Uterus (tissue), 4 donors: ENCODE measurements at places on chromosomes 2 and 18. TPM values are rescaled to one million over a fixed set of nuclear protein-coding genes. Genes with fewer than 3 reads are reported as not detected.

GRCh38 chr18:79542876-79543750 is 136.5 kb upstream of the CTDP1 start:
- no peak for DNase-seq

DNA sequence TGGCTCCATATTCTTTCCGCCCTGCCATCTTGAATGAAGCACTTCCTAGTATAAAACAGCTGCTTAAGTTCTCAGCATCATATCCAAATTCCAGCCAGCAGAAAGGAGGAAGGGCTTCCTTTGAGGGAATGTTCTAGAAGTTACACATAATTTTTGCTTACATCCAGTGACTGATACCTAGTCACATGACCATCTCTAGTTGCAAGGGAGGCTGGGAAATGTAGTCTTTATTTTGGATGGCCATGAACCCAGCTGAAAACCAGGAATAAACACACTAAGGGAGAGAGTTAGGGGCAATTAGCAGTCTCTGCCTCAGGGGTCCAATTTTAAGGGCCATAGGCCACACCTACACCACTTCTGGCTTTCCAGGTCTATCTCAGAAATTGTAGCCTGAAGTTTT is 57.8 kb upstream of the LMAN1 start:
- no peak for DNase-seq

GRCh38 chr2:128279786-128280157 is 38.9 kb downstream of the HS6ST1 start:
- DNase-seq = peak; percentile 14

DNA sequence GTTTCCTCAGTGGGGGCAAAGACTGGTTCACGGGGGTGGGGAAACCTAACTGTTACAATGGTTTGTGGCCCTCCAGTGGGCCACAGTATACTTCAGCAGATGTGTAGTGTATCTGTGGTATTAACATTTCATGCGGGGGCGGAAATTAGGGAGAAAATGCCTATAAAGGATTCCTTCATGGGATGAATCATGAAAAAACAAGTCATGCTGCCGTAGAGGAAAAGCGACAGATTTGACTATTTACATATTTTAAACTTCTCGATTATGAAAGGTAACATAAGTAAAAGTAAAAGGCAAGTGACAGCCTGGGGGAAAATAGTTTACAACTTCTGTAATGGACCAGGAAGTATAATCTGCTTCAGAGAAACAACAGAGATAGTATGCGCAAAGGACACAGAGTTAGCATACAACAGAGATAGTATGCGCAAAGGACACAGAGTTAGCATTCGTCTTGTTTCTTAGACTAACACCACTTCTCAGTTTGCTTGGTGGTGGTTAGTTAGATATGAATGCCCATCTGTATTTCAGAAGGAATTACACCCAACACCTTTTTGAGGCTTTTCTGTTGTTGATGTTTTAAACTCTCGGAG is 41.1 kb downstream of the MRPS9 start:
- DNase-seq = no peak

- DNase-seq = no peak
These were observed 25.5 kb upstream of the CIB4 start for GRCh38 chr2:26666671-26667070.

PLEKHH2 gene
- total RNA-seq = 94.8 TPM

DNA sequence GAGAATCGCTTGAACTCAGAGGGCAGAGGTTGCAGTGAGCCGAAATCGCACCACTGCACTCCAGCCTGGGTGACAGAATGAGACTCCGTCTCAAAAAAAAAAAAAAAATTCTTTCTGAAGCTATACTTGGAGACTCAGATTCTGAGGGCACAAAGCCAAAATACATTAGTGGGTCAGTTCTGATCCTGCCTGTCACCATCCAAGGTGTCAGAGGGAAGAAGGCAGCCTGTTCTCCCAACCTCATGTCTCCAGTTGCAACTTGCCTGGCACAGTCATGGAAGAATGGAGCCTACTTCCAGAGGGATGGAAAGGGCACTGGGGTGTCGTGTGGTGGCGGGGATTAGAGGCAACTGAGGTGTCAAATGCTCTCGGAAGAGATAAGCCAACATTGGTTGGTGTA is 104.8 kb upstream of the GATA6 start:
- DNase-seq = no peak

DNA sequence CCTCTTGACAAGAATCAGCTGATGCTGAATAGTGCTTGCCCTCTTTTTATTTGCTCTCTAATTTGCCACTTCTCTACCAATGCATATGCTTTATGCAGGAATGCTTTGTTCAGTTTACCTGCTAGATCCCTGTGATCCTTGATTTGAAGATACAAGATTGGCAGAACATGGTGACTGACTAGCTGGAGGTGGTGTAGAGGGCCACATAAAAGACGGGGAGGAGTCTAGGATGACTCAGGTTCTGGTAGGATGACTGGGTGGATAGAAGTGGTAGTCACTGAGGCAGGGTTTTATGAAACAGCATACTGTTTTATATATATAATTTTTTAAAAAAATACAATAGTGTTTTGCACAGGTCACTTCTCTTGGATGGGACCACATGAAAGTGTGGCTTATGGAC is 6.3 kb upstream of the ADGRF3 start:
- no peak for DNase-seq

AQP12A gene
- not detected for total RNA-seq

- no peak for DNase-seq
These were observed 135.8 kb downstream of the LDLRAD4 start for GRCh38 chr18:13354402-13354801.

SERPINB12 gene
- not detected for total RNA-seq

CACNB4 gene
- total RNA-seq = 2.1 TPM

DNA sequence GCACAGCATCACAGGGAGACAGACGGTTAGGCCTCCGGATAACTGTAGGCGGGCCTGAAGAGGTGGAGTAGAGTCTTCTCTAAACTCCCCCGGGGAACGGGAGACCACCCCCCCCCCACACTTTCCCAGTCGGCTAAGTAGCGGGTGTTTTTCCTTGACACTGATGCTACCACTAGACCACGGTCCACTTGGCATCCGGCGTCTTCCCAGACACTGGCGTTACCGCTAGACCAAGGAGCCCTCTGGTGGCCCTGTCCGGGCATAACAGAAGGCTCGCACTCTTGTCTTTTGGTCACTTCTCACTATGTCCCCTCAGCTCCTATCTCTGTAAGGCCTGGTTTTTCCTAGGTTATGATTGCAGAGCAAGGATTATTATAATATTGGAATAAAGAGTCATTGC is 25.7 kb upstream of the NCL start:
- no peak for DNase-seq

DNA sequence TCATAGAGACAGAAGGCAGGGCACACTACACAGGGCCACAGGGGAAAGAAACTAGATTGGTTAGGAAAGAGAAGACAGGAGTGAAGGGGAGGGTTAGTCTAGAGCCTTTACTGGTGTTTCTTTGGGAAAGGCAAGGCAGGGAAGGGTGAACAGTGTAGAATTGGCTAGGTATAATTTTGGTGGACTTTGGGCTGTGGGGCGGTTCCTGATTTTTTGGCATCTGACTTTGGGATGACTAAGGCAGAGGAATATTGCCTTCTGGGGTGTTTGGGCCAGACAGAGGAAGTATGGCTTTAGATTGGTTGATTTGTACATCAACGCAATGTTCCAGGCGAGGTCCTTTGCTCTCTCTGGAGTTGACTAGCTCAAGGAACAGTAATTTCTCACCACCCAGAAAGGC is 534.8 kb downstream of the DCC start:
- DNase-seq = no peak

VSNL1 gene
- total RNA-seq = 0.61 TPM

- DNase-seq = no peak
These were observed 120.9 kb downstream of the TWIST2 start for GRCh38 chr2:238968616-238969384.

GRCh38 chr2:15780912-15781574 is 159.3 kb upstream of the MYCN start:
- no peak for DNase-seq

IL36B gene
- total RNA-seq = not detected

GRCh38 chr2:106336737-106337136 is 131.5 kb downstream of the RGPD3 start:
- no peak for DNase-seq

GRCh38 chr2:101879466-101879865 is 112.3 kb upstream of the IL1R2 start:
- no peak for DNase-seq

GRCh38 chr2:112949456-112949855 is 28.4 kb upstream of the IL36G start:
- DNase-seq = no peak

MGAT4A gene
- 107 TPM for total RNA-seq

DNA sequence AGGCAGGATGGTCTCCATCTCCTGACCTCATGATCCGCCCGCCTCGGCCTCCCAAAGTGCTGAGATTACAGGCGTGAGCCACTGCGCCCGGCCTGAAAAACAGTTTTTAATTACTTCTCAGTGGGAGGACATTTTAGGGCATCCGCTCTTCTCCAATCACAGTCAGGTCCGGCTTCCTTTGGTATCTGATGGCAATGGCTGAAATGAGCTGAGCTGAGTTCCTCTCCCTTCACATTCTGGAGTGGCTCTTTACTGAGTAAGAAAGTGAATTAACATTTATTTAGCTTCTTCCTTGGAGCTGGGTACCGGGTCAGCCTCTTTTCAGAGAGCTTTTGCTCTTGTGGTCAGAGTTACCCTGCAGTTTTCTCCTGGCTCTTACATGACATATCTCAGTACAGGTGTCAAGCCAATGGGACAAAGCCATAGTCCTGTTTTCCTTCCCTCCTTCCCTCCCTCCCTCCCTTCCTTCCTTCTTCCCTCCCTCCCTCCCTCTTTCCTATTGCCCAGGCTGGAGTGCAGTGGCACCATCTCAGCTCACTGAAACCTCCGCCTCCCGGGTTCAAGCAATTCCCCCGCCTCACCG is 1.1 kb upstream of the TTC27 start:
- DNase-seq = no peak

DNA sequence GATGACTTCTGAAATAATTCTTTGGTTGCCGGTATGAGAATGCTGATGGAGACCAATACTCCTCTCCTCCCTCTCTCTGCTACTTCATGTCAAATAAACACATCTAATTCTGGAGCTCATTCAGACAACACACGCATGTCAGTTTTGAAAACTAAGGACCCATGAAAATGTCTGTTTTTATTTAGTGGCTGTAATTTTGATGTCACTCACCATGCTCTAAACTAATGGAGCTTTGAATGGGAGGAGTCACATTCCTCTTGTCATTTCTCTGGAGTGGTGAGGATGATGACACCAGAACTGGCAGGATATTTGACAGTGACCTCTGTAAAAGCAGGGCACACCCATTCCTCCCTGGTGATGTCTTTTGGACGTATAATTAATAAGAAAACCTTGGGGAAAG is 163.0 kb downstream of the PHLPP1 start:
- DNase-seq = no peak

SCYGR4 gene
- not detected for total RNA-seq

DNA sequence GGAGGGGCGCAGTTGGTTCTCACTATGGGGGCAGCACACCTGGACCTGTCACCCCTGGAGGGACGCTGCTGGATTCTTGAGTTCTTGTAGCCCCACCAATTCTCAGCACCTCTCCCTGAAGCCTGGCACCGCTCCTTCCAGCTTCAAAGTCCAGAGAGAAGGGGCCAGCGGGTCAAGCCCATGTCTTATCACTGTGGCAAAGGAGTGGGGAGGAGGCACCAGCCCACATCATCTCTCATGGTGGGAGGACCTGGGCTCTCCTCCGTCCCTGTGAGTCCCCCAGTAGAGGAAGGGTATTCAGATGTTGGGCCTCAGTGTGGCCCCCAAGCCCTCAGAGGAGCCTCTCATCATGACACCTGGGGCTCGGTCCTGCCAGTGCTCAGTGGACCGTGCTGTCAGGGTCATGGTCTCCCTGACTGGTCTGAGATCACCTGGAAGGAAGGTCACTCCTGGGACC is 67.4 kb downstream of the HS1BP3 start:
- no peak for DNase-seq

DNA sequence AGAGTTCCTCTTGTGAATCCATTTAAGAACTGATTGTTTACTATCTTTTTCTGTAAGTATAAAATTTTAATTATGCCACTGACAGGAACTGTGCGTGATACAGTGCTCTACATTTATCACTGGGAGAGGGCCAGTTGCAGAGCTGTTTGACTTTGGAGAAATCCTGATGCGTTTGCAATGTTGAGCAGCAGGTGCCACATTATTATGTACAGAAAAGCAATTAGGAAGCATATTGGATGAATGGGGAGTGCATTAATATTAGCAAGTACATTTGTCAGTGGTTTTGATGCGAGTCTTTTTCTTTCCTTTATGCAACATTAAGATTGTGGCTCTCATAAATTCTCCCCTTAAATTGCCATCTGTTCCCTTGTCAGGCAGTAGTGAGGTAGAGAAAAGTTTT is 302.3 kb upstream of the FANCL start:
- no peak for DNase-seq

DNA sequence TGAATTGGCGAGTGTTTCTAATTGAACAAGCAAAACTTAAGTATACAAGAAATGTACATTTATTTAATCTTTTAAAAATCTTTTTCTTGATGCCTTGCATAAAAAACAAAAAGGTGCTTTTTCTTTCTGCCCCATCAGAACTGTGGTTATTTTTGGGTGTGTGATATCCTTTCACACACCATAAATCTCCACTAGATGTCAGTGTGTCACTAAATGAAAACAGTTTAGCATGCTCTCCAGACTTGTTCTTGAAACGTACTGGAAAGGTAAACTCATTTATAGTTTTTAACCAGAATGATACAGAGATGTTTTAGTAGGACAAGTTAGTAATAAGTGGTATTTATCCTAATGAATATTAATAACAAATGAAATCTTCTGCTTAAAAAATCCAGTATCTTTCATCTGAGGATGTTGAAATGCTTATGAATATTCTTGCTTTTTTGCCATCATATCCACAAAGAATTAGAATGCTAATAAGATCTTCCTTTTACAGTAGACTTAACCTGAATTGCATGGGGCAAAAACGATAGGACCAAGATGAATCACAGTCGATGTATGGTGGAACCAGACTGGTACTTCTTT is 96.8 kb downstream of the UBE2E3 start:
- no peak for DNase-seq

DNA sequence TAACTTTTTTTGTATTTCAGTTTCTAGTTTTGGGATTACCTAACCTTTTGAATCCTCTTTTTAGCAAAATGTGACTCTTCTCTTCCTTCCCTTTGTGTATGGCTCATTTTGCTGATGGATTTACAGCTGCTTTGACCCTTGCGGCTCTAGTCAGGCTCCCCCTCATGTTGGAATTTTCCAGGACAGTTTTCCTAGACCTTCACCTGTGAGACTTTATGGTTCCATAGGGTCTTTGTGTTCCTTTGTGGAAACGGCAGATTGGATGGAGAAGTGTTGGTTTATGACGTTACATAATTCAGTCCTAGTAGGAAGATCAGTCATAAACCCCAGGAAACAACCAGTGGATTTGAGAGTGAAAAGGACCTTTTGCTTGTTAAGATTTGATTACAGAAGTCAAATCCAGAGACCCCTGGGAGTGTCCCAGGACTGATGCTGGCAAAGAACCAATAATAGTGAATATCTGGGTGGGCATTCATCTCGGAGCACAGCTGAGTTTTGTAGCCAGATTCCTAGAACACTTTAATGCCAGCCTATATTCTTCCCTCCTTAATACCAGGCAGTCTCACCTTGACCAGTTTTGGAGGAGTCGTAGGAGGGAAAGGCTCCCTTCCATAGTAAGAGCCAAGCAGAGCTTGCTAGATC is 42.7 kb downstream of the SOCS6 start:
- DNase-seq = no peak
